ENCODE measurements at places on chromosomes 1 and 21.

DNA sequence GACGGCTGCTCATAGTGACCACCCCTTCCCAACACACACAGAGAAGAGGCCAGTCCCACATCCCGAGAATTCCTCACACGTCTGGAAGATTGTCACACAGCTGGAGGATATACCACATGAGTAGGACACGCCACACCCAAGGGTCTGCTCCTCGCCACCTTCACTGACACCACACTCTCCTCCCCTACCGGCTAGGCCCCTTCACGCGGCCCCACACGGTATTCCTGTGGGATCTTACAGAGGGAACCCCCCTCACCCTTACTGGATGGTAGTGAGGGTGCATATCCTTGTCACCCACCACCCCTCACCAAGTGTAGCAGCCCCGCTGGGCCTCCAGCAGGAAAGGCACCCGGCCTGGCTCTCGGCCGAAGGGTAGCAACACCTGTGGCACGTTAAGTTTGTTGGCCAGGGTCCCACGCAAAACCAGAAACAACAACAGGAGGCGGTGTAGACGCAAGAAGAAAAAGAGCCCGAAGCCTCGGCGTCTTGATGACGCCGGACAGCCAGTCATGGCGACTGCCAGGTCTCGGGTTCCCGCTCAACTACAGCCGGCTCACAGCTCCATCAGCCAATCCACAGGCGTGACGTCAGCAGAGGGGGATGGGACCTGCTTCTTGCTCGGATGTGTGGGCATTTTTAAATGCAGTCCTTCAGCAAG lies at the start of gene NUP210L:
Gene NUP210L, minus strand, starts transcription at position 540 of the 658 bp plus-strand sequence.
- DNase-seq, result no peak

DNA sequence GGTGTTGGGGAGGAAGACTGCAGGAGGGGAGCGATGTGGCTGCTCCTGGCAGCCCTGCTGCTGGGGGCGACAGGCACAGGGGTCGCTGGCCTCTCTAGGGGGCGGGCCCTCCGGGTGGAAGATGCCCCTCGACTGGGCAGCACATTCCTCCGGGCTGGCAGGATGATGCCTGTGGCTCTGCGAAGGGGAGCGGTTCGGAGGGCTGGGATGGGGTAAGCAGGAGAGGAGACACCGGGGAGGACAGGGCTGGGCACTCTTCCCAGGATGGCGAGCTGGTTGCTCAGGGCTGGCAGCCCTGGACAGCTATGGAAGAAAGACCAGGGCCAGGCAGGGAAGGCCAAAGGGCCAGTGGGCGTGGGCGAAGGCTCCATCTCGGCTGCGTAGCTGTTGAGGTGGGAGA lies 12.8 kb downstream of the HEYL start:
- DNase-seq, result no peak

DNA sequence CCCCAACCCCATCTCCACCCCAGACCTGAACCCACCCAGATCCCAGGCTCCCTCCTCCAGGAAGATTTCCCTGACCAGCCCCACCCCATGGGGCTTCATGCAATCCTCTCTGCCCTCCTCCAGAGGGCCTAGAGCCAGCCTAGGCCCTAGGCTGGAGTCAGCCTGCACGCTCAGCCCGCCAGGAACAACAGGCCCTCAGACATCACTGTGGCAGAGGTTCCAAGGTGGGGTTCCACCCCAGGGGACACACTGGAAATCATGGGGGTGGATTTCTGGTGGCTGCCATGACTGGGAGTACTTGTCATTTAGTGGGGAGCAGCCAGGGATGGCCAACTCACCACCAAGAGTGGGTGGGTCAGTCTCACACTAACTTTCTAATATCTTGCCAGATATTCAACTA lies 122.0 kb downstream of the GLIS1 start:
- no peak for DNase-seq

DNA sequence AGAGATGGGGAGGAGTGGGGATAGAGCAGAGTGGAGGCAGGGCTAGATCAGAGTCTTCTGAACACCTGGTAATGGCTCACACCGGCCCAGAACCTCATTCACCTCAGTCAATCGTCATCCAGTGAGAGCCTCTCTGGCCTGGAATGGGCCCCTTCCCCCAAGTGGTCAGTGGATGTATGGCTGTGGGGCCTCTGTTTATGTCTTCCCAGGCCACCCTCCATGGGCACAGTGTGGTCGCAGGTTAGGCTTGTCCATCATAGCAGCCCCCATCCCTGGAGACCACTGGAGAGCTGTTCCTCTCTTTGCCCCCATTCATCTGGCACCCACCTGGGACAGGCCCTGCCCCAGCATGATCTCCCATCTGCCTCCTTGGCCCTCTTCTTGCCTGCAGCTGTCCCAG lies 29.6 kb upstream of the TENT5C start:
- DNase-seq, result no peak

GRCh38 chr1:108055387-108055786 lies 90.4 kb upstream of the VAV3 start:
- no peak for DNase-seq

DNA sequence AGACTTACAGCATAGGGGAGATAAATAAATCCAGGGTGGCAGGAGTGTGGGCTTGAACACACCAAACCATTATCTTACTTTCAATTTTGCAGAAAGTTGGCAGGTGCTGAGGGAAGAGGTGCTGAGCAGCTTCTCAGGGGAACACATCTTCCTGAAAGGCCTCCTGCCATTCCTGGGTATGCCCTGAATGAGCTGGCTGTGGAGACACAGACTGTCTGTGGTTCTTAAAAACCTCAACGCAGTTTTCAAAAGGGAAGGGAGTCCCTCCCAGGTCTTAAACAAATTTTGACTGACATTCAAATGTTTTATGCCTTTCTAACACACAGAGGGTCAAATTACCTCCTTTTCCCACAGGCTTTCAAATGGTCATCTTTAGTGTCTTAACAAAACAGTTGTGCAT lies 166.9 kb downstream of the TNFSF18 start:
- no peak for DNase-seq

DNA sequence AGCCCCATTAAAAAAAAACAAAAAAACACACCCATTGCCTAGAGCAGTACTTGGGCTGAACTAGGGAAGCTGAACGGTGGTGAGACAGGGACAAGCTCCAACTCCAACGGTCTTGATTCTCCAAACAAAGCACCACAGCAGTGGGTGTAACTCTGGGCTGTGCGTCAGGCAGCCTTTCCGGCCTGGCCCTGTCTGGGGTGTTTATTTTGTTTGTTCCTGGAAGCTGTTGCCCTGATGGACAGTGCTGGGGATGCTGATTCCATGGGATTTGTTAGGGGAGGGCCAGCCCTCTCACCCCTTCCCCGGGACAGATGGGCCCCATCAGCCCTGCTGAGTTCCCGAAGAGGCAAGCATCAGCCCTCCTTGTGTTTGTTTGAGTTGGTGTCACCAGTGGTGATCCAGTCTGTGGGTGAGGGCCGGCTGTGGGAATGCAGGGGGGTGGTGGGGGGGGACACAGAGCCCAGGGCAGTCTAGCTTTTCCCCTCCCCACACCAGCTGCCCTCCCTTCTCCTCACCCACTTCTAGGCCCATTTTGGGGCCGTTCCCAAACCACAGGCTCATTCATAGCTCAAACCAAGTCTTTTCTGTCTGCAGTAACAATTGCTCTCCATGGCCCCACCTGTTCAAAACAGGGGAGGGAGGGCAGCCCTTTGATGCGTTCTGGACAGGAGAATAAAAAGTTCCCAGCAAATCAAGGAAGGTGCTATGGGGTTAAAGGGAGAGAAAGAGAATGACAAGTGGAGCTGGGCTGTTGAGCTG lies 4.5 kb downstream of the WNT2B start:
- no peak for DNase-seq

GRCh38 chr1:100750005-100750885 lies 30.7 kb downstream of the VCAM1 start:
- DNase-seq, result no peak

DNA sequence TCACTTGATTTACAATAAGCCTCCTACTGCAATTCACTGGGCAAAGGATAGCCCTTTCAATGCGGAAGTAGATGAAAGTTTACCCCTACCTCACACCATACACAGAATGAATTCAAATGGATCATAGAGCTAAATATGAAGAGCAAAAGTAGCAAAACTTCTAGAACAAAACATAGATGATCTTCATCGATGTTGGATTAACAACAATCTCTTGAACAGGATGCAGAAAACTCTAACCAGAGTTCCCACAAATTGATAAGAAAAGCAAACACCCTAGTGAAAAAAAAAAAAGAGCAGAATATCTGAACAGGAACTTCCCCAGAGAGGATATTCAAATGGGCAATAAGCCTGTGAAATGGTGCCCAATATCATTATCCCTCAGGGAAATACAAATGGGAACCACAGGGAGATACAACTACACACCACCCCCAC lies 1.9 kb upstream of the UBASH3A start:
- DNase-seq, result no peak

GRCh38 chr1:201693890-201694607 lies 134.9 kb upstream of the IPO9 start:
- no peak for DNase-seq

DNA sequence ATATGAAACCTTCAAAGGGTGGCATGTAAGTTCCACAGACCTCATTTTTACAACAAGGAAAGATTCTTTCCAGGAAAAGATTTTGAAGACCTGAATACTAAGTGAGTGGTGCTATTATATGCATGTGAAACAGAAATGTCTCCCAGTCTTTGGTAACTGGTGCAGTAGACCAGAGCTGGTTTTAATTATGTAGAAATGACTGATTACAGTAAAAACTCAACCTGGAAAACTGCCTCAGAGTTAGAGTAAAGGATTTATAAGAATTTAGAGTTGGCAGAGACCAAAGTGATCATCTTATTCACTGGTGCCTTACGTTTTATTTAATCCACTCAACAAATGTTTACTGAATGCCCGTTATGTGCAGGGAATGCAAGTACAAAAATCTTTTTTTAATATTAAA lies 30.2 kb upstream of the LRRC8D start:
- no peak for DNase-seq

- no peak for DNase-seq
Observed at GRCh38 chr1:70327306-70328076, 27.0 kb downstream of the ANKRD13C start.

- no peak for DNase-seq
Observed at GRCh38 chr1:1156140-1157032, 17.3 kb upstream of the TTLL10 start.

GRCh38 chr1:93728480-93729131 lies 47.0 kb upstream of the BCAR3 start:
- DNase-seq, result no peak

- no peak for DNase-seq
Observed at GRCh38 chr1:198681252-198681651, 42.4 kb downstream of the PTPRC start.

DNA sequence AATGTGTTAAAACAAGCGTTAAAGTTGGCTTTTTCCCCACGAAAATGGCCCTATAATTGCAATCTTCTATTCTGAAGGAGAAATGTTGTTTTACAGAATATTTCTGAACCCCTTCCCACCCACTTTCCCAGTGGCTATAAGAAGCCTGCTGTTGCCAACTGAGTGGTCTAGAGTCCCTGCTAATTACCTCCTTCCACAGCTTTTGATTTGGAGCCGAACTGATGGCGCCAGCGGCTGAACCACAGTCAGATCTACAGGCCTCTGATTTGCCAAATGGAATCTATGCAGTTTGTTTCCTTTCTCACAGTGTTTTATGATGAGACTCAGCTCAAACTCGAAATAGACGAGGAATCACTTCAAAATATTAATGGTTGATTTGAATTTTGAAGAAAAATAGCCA lies 76.0 kb upstream of the C1orf105 start:
- DNase-seq, result no peak

DNA sequence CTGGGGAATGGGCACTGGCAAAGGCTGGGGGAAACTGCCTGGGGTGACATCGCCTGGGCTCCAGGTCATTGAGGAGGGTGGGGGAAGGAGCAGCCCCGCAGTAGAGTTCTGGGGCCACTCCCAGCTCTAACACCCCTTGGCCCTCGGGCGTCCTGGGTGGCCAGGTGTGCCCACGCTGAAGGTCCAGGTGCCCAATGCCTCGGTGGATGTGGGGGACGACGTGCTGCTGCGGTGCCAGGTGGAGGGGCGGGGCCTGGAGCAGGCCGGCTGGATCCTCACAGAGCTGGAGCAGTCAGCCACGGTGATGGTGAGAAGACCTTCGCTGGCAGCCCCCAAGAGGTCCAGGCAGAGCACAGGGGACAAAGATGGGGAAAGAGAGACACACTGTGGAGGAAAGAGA lies 7.7 kb downstream of the NTRK1 start:
- DNase-seq, result no peak
